Stimulated activated CD8-positive, alpha-beta memory T cell treated with anti-CD3 and anti-CD28 coated beads, Interleukin-4, amount 100 ng/mL, for 48 hours (primary cell): ENCODE measurements at places on chromosomes 16 and 17.

- DNase-seq, result no peak
Observed at GRCh38 chr16:82031116-82032084, 3.7 kb upstream of the HSD17B2 start.

- no peak for DNase-seq
Observed at GRCh38 chr17:82507631-82508175, 11.8 kb upstream of the FOXK2 start.

DNA sequence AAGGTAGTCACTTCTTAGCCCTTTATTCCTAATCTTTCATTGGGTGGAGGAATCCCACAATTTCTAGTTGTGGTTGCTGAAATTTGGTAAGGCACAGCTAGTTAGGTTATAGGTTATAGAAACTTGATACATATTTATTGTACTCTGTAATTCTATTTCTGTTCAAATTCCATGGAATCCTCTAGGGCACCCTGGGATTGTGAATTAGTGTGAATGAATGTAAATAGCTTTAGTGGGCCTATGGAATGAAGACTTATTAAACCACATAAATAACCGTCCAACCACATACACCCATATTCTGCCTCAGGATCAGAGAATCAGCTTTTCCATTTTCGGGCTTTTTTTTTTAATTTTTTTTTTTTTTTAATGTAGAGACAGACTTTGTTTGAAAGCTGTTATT, 9.2 kb downstream of the TANC2 start:
- DNase-seq, result no peak

DNA sequence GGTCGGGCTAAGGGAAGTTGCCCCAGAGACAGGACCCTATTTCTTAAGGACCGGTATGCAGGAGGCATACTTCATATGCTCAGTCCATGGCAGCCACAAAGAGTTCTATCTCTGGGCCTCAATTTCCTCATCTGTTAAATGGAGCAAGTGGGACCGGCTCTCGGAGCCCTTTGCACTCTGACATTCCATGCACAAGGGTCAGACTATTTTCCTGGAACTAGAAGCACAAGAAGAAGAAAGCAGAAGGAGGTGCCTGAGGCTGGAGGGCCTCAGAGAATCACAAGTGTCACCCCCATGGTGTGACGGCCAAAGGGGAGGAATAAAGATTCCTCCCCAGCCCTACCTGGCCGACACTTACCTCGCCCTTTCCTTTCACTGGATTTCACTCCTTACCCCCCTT, 115.8 kb downstream of the GSG1L start:
- DNase-seq, result no peak

DNA sequence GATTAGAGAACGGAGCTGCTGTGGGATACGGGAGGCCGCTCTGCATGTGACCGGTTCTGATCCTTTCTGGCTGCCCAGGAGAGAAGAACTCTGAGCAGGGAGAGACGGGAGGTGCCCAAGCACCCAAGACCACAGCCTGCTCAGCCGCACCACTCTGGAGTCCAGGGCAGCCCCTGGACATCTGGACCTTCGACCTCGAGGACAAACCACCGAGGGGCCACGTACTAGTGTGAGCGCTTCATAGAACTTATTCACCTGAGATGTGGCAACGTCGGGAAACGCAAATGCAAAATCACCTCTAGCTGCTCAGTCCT, 5.9 kb downstream of the RNF166 start:
- no peak for DNase-seq

DNA sequence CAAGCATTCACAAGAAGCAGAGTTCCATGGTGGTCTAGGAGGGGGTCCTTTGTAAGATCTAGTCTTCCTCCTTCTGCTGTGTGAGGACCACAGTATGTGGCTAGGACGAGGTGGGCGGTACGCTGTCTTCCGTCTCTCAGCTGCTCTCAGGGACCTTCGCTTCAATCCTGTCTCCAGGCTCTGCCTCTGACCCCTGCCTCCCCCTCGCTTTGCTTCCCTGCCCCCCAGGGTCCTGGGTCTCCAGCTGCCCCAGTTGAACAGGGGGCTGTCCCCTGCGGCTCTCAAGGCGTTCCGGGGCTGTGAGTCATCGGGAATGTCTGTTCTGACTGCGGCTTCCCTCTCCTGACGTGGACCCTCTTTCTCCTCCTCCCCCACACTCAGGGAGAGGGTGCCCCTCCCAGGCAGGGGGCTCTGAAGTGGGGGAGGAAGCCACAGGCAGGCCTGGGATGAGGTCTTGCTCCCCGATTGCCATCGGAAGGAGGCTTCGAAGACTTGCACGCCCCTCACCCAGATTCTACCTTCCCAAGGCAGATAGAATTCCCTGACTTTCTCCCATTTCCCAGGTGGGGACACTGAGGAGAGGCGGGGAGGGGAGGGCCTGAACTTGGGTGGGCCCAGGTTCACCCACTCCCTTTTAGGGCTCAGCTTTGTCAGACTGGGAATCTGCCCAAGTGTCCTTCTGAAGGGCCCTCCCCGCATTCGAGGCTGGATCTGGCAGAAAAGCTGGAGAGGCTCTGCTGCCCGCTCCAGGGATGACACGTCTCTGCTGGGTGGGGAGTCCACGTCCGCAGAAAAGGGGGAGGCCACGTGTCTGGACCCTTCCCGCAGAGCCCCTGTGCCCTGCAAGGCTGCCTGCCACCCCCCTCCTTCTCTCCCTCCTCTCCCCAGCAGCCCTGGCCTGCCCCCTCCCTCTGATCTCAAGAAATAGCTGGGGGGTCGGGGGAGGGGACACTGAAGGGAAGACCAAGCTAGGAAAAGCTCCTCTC, 9.1 kb upstream of the COL1A1 start:
- DNase-seq, result peak; percentile 19

DNA sequence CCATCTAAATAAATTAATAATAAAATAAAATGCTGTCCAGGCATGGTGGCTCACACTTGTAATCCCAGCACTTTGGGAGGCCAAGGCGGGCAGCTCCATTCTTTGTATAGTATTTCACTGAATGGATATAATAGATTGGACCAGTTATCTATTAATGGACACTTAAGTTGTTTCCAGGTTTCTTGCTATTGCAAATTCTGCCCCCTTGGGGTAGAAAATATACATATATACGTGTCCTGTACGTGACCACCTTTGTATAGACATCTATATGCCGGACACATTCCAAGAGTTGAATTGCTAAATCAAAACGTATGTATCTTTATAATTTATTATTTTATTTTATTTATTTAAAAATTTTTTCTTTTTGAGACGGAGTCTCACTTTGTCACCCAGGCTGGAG, 3.9 kb upstream of the EXOC7 start:
- no peak for DNase-seq

- DNase-seq, result no peak
Observed at GRCh38 chr16:23119570-23119969, 29.7 kb downstream of the USP31 start.

DNA sequence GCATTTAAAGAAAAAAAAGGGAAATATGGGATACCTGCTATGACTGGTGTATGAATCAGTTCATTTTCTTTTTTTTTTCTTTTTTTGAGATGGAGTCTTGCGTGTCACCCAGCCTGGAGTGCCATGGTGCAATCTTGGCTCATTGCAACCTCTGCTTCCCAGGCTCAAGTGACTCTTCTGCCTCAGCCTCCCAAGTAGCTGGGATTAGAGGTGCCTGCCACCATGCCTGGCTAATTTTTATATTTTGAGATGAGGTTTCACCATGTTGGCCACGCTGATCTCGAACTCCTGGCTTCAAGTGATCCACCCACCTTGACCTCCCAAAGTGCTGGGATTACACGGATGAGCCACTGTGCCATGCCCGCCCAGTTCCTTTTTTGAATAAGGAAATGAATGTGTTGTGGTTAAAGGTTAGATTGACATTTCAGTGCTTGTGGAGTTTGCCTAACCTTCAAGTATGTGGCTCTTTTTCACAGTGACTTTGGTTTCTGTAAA, 7.7 kb downstream of the HAPSTR1 start:
- DNase-seq, result peak; percentile 55

- no peak for DNase-seq
Observed at GRCh38 chr17:73343168-73343634, 31.4 kb upstream of the CDC42EP4 start.

DNA sequence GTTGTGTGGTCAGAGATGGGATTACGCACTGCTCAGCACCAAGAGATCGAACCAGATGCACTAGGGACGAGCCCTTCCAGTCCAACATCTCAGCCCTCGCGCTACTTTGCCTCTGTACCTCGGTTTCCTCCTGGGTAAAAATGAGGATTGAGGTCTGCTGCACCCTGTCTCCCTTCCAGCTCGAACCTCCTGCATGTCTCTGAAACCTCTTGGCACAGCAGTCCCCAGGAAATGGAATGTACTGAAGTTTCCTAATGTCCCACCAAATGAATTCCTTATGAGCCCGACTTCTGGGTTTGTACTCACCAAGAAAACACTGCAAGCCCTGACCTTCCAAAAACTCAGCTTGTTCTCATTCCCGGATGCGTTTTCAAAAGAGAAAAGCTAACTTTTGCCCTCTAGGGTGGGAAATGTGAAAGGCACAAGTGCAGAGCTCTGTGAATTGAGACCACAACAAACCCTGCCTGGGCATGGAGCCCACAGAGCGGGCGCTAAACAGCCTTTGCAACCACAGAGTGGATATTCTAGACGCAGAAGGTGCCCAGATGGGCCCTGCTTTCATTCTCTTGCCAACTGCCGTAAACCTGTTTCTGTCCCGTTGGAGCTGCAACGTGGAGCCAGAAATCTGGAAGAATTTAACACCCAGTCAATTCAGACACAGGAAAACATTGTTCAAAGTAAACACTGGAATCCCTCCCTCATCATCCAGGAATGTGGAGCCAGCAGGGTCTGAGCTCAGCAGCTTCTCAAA, 10.3 kb downstream of the CDRT4 start:
- no peak for DNase-seq

GRCh38 chr17:35289222-35289621, 46.4 kb downstream of the SLFN5 start:
- no peak for DNase-seq

GRCh38 chr17:58284613-58285421, 4.1 kb upstream of the MPO start:
- no peak for DNase-seq

DNA sequence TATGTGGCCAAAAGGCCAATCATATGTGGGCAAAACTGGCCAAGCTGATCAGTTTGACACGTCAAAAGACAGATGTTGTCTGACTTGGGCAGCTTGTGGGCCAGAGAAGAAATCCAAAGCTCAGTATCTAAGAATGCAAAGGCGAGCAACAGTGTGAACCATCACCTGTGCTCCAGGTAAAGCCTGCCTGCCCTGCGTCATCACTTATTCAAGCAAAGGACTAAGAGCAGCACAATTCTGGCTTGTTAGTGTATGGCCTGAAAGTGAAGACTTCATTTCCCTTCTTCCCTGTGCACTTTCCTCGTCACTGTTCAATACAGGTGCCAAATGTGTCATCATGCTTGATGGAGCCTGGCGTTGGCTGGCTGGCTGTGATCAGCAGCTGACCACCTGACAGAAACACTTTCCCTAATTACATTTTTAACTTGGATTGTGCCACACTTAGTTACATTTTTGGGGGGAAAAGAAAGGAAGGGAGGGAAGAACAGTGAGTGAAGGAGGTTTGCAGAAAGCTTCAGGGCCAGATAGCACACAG, 4.7 kb downstream of the FAM20A start:
- no peak for DNase-seq

DNA sequence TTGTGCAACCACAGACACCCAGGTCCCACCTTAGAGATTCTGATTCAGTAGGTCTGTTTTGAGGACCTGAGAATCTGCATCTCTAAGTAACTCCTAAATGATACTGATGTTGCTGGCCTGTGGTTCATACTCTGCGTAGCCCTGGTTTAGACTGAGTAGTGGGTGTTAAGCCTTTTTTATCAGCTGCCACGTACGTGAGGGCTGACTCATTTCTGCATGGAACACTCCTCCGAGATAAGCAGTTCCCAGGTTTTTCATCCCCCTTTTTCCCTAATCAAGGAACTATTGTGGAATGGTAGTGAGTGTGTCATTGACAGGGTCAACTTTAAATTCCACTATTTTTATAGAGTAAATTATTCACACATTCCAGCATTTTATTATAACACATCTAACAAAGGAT, 26.1 kb downstream of the CDRT4 start:
- no peak for DNase-seq

GRCh38 chr16:68445458-68445857, 2.9 kb downstream of the SMPD3 start:
- DNase-seq, result peak; percentile 69

GRCh38 chr16:55294931-55295342, 29.1 kb upstream of the IRX6 start:
- no peak for DNase-seq

GRCh38 chr17:69588827-69589239, 174.3 kb downstream of the MAP2K6 start:
- no peak for DNase-seq

DNA sequence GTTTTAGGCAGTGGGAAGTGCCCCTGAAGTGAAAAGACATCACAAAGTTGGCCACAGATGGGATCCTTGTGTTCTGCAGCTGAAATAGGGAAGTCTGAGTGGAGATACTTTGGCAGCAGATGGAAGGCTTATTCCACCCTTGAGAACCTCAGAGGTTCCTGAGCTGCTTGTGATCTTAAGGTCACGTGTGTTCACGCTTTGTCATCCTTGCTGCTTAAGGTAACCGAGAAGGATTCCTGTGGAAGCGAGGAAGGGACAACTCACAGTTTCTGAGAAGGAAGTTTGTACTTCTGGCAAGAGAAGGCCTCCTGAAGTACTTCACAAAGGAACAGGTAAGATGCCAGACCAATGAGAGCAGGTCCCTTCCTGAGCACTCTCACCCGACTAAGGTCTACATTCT, 12.2 kb downstream of the ADAP2 start:
- no peak for DNase-seq

GRCh38 chr16:1523581-1524245, 9.8 kb upstream of the TMEM204 start:
- DNase-seq, result no peak

GRCh38 chr17:68352041-68352440, 60.7 kb downstream of the ARSG start:
- no peak for DNase-seq

DNA sequence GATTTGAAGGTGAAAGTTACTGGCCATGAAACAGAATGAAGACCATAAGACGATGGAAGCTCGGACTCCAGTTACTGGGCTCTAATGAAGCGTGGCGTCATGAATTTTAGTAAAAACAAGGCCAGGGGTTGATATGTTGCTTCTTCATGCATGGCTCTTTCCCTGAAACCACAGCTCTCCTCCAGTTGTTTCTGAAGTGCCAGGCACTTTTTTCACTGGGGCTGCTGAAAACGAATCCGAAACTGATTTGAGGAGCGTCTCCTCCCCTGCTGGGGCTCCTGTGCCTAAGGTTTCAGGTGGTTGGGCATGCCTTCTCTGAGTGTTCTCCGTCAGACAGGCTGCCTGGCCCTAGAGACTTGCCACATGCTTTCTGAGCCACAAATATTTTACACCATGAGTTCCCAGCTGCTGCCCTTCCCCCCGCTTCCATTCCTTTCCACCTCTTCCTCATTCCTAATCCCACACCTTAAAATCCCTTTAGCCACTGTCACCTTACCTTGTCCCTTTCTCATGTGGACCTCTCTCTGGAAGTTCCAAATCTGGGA, 3.7 kb upstream of the MYL4 start:
- peak; percentile 66 for DNase-seq

GRCh38 chr17:36653374-36653773, 52.0 kb downstream of the MRM1 start:
- DNase-seq, result no peak
